ENCODE measurements at places on chromosomes 3 and 15. TPM values are rescaled to one million over a fixed set of nuclear protein-coding genes. Genes with fewer than 3 reads are reported as not detected.

Gene RPUSD2
- 30.3 TPM for total RNA-seq

Gene LRRIQ4
- 0.15 TPM for total RNA-seq

Gene EXD1
- total RNA-seq, result not detected

Gene ZNF385D
- total RNA-seq, result not detected

Gene ZIC4
- not detected for total RNA-seq

Gene SCN5A
- 0.47 TPM for total RNA-seq

Gene NAALADL2
- total RNA-seq, result not detected

Gene THRB
- not detected for total RNA-seq

Gene ERICH6
- total RNA-seq, result 0.39 TPM

Gene AAGAB
- 76.1 TPM for total RNA-seq

Gene RBP2
- total RNA-seq, result not detected

Gene TMCO5A
- not detected for total RNA-seq

Gene PRKCI
- total RNA-seq, result 19.9 TPM

Gene PRR23B
- not detected for total RNA-seq

Gene CFAP44
- 3.9 TPM for total RNA-seq

Gene THBS1
- 6.6 TPM for total RNA-seq

Gene FAM107A
- not detected for total RNA-seq

Gene NOX5
- not detected for total RNA-seq

Gene ECE2
- total RNA-seq, result not detected

Gene SST
- total RNA-seq, result not detected

Gene PLSCR5
- not detected for total RNA-seq

Gene CCDC54
- total RNA-seq, result not detected

Gene TMC3
- not detected for total RNA-seq

Gene INAFM2
- total RNA-seq, result 13.5 TPM

Gene KLHL40
- not detected for total RNA-seq

Gene ANKRD63
- total RNA-seq, result not detected

Gene LRRC31
- not detected for total RNA-seq

Gene CPLX3
- not detected for total RNA-seq

Gene DUOX1
- total RNA-seq, result 0.11 TPM
